Femur (tissue), 1 donor: ENCODE measurements at places on chromosomes 2 and 18.

GRCh38 chr18:56907771-56908170, 239.1 kb upstream of the BOD1L2 start:
- DNase-seq = no peak

GRCh38 chr2:176110415-176111308, 3.6 kb downstream of the HOXD11 start:
- no peak for DNase-seq

DNA sequence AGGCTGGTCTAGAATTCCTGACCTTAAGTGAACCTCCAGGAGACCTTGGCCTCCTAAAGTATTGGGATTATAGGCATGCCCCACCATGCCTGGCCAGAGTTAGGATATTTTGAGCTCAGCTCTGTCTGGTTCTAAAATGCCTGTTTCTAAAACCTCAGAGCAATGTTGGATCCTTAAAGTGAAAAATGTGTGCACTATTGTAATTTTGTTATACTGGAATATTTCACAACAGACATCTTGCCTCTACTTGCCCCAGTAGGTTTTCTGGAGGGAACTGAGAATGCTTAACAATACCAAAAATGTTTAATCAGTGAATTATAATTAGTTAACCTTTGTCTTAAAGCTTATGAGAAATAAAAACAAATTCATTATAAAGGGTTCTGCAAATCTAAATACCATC, 144.6 kb upstream of the CCDC195 start:
- no peak for DNase-seq

DNA sequence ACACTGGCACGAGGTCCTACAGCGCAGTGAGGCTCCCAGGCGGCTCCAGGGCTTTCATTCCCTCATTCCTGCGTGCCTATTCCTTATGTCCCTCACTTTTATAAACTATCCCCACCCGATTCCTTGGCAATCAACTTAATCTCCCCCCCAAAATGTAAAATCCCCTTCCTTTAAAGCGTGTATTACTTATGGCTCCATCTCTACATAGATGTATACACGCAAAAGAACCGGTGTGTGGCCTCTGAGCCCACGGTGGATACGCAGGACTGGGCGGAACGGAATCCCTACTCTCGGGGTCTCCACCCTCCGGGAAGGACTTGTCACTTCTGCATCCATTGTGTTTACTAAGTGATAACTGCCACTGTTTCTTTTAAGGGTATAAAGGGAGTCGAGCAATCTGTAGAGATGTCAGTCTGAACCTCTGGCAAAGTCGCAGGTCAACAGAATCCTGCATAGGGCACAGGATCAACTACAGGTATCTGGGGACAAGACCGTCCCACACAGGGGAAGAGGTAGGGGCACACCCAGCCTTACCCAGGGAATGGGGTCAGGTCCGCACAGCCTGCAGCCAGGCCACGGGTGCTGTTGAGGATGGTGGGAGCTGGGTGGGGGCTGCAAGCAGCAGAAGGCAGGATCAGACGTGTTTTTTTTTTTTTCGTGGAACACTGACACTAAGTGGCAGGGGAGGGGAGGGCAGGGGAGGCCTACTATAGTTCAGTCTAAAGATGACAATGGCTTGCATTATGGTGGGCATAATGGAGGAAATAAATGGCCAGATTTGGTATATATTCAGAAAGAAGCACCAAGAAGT, 42.1 kb downstream of the HDLBP start:
- DNase-seq = no peak

DNA sequence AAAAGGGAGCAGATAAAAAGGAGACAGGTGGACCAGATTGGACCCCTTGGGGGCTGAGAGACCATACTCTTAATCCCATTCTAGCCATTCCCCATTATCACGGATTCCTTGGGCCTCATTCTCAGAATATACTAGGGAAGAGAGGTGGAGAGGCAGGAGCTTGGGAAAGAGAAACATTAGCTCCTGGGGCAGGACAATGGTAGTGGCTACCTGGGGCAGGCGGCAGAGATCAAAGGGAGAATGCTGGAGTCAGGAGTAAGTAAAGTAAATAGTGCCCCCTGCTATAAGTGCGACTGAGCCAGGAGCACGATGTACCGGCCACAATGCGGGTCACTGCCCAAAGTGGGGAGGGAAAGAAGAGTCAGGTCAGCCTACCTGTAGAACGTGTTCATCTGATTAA, 20.4 kb upstream of the IHH start:
- no peak for DNase-seq

- DNase-seq = no peak
These were observed 32.8 kb upstream of the DOCK10 start for GRCh38 chr2:225074919-225075681.

DNA sequence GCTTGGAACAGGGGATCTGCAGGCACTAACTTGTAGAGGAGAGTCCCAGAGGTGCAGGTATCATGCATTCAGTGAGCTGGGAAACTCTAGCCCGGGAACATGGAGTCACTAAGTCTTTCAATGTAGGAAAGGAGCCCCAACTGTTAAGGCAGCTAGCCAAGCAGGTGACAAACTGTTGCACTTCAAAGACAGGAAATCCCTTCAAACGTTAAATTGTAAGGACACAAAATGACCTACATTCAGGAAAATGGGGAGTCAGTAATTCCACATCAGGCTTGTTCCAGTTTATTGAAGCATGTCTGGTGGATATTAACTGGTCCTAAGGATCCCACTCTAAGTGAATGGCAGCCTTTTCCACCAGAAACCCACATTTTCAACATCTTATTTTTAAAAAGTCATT, 364.5 kb downstream of the MTX2 start:
- DNase-seq = no peak

DNA sequence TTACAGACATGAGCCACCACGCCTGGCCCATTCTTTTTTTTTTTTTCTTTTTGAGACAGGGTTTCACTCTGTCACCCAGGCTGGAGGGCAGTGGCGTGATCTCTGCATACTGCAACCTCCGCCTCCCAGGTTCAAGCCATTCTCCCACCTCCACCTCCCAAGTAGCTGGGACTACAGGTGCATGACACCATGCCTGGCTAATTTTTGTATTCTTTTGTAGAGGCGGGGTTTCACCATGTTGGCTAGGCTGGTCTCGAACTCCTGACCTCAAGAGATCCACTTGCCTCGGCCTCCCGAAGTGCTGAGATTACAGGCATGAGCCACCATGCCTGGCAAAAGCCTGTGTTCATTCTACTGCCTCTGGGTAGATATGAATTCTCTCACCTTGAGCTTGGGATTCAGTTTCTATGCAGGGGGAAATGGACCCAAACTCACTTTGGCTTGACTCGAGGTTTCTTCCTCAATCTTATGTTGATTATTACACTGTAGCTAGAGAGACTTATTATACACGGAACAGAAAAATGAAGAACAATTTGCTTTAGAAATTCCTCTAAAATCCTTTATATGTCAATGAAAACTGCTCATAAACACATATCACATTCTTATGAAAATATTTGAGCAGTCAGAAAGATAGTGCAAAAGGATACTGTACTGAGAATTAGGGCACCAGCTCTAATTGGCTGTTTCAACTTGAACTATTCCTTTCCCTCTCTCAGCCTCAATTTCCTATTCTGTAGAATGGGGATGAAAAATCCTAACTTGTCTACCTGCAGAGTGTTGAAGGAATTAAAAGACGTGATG, 252.3 kb downstream of the MYCN start:
- DNase-seq = no peak

DNA sequence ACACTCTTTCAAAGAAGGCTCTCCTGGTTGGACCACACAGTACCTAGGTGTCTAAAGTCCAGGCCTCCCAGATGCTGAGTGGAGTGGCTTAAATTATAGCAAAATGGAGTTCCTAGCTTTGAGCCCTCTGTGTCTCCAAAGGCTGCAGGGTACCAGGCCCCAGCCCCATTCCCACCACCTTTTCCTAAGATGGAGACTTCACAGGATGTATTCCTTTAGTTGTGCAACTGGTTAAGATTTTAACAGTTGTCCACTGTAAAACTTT, 4.9 kb downstream of the SMAD7 start:
- DNase-seq = no peak

DNA sequence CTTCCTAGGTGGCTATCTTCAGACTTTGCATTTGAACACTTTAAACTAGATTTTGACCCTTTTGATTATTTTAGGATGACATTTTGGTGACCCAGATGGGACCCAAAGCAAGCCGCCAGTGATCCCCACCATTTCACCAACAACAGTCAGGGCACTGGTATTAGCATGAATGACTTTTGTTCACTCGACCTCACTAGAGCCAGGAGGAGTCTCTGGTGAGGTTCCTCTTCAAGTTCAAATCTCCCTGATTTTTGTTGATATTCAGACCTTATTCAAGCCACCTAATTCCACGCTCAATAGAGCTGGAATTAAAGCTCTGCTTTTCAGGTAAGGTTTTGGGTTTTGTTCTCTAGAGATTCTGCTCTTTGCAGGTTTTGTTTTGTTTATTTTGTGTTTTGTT, 202.3 kb downstream of the MREG start:
- DNase-seq = no peak
